NCI-H345 (cell line): ENCODE measurements at places on chromosomes 7 and 10.

DNA sequence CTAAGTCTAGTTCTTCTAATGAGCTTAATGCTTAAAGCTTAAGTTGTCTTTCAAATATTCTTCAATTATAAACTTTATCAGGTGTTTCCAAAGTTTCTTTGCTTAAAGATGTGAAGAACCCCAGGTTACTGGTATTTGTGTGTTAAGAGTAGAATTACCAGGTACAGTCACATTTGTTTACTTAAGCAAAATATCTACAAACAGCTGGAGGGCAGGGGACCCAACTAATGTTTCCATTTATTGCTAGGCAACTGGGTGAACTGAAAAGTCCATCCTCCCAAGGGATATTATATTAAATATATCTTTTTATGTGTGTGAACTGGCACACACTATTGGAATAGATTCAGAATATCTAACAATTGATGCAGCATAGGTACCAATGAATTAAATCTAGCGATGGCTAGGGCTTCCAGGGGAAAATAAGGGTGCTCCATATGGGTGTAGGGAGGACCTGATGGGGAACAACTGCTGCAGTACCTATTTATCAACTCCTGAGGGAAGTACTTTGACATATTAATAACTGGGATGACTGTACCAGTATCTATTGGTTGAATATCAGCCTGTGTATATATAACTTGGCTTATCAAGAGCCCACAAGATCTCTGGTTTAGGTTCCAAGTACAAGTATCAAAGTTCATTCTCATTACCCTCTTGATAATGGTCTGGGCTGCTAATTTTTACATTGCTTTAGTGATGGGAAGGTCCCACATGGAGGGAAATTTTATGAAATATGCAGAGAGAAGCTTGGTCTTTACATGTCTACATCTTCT is 10.3 kb upstream of the AGR3 start:
- peak; percentile 35 for DNase-seq

GRCh38 chr10:44921061-44921460 is 9.9 kb downstream of the TMEM72 start:
- DNase-seq, result no peak

DNA sequence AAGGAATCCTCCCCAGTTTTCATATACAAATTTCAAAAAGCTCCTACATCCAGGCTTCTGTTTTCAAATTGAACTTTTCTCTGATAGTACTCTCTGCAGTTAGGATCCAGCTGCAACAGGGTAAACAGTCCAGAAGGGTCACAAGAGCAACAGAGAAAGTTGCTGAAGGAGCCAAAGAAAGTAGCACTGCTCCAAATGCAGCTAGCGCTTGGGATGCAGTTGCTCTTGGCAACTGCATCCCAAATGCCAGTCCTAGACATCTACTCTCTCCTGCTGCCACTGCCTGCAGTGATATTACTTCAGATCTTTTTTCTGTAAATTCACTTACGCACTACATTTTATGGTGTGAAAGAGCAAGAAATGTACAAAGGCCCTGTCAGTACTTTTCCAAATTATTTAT is 14.6 kb downstream of the GPR37 start:
- DNase-seq, result no peak

- DNase-seq, result no peak
Measured at GRCh38 chr7:136039577-136040345, 62.6 kb upstream of the MTPN start.

- DNase-seq, result peak; percentile 47
Measured at GRCh38 chr10:45373003-45373575, 927 bp upstream of the ALOX5 start.

GRCh38 chr10:115558252-115558651 is 465.1 kb downstream of the ATRNL1 start:
- DNase-seq, result no peak

DNA sequence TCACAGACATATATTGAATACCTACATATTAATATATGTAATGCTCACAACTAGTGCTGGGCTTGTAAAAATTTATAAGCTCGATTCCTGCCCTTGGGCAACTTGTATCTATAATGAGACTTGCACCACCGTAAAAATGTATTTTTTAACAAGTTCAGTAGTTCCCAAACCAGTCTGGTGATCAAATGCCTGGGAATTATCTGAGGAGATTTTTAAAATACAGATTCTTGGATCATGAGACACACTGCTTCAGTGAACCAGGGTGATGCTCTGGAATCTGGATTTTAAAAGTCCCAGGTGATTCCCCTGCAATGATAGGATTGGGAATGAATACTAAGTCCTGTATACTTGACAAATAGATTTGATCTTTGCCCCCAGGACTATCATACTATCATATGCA is 4.3 kb upstream of the MICU1 start:
- DNase-seq, result no peak
